ENCODE measurements at places on chromosomes 6 and 20. TPM values are rescaled to one million over a fixed set of nuclear protein-coding genes. Genes with fewer than 3 reads are reported as not detected.

DNA sequence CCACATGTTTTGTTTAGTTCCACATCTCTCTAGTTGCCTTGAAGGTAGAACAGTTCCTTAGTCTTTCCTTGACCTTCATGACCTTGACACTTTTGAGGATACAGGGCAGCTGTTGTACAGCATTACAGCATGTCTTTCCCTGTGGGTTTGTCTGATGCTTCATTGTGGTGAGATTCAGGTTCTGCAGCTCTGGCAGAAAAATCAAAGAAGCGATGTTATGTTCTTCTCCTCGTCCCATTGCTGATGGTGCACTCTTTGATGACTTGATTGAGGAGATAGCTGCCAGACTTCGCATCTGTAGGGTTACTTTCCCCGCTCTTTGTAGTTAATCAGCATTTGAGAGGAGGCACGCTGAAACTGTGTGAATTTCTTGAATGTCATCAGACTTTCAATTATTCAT, 12.0 kb downstream of the CEBPB start:
- H3K27ac ChIP-seq, result no peak overlapping the region
- H3K27me3 ChIP-seq, result no peaks in the 10 kb centered on the region
- H3K36me3 ChIP-seq, result no peaks in the 10 kb centered on the region
- no peak overlapping the region for H3K4me3 ChIP-seq
- no peaks in the 10 kb centered on the region for H3K4me1 ChIP-seq

GRCh38 chr20:18004384-18005031, 35.7 kb downstream of the MGME1 start:
- peaks cover 36% of the 10 kb centered on the region for H3K4me1 ChIP-seq
- no peak for DNase-seq
- H3K4me3 ChIP-seq, result no peak overlapping the region

- H3K27me3 ChIP-seq, result no peaks in the 10 kb centered on the region
- no peaks in the 10 kb centered on the region for H3K4me1 ChIP-seq
- no peak overlapping the region for H3K4me3 ChIP-seq
- no peak for DNase-seq
These were observed 33.2 kb downstream of the ANKS1A start for GRCh38 chr6:34922177-34922663.

DNA sequence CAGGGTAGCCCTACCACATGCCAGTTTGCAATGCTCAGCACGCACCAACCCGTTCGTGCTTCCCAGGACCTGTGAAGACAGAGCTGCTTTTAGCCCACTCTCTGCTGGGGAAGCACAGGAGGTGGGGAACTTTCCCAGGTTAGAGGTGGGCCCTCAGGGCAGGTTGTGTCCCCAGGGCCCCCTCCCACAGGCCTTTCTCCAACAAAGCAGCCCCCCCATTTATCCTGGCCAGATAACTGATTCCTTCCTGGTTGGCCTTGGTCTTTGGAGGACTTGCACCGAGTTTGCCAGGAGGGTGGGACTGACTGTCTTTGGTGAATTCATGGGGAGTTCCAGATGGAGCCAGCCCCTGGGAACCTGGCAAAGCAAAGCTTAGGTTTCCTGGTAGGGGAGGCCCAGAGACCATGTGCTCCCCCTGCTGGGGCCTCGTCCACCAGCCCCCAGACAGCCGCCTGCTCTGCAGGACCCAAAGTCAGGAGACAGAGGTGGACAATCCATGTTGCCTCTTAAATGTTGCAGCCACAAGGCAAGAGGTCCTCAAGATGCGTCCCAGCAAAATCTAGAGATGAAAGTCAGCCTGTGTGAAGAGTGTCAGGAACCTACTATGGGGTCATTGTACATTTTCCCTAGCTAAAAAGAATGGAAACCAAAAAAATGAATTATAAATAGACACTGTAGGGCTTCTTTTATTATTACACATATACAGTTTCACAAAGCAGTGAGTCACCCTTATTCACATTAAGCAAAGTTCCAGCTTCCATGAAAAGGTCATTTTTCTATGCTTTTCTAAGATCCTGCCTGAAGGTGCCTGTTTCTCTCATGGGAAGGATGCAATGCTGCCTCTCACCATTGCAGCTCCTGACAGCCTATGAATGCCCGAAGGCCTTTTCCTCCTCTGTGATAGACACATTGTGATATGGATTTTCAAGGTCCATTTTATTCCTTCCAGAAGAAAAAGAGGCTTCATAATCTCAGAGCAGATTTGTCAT, 497.8 kb downstream of the PREX1 start:
- H3K4me1 ChIP-seq, result no peaks in the 10 kb centered on the region
- H3K27me3 ChIP-seq, result no peaks in the 10 kb centered on the region
- DNase-seq, result no peak

DNA sequence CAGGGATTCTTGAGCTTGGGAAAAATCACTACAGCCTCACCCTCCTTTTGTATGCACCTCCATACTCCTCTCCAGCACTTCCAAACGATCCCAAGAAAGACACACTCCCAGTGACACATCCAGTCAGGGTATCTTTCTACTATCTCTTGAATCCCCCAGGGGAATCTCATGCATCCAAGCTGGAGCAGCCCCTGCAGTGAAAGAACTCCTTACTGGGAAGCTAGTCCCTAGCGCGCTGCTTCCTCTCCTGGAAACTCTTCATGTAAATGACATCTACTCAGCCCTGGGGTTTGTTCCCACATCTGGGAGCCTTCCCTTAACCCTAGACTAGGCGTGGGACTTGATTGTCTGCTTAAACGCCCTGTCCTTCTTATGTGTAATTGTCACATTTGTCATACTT, 329.1 kb upstream of the QKI start:
- no peaks in the 10 kb centered on the region for H3K27me3 ChIP-seq
- no peaks in the 10 kb centered on the region for H3K4me1 ChIP-seq
- DNase-seq, result no peak
- no peaks in the 10 kb centered on the region for H3K36me3 ChIP-seq
- no peak overlapping the region for H3K4me3 ChIP-seq
- H3K27ac ChIP-seq, result no peak overlapping the region

GRCh38 chr6:39282774-39283173, 31.4 kb downstream of the KCNK17 start:
- no peak for DNase-seq
- H3K27me3 ChIP-seq, result no peaks in the 10 kb centered on the region
- H3K36me3 ChIP-seq, result no peaks in the 10 kb centered on the region

FOXS1 gene
- not detected for total RNA-seq

Measured in B cell (primary cell).